ENCODE measurements at places on chromosomes 4 and X.

DNA sequence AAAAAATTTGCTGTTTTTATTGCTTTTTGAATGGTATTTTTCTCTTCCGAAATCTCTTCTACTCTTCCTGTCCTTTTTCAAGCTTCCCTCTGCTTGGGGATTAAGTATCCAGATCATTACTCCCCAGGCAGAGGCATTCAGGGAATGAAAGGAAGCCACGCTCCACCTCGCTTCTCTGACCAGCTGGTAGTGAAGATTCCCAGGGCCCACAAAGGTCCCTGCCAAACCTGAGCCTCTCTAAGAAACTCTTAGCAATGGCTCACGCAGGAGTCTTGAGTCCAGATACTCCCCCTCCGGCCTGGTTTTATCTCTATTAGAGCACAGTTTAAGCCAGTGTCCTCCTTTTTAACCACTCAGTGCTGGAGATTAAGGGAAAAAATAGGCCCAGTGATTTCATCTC is 51.4 kb upstream of the SOD3 start:
- no peak for DNase-seq

GRCh38 chrX:16002185-16002584 is 121.2 kb upstream of the GRPR start:
- DNase-seq = no peak

- DNase-seq = no peak
These were observed 1.8 kb downstream of the NLGN4X start for GRCh38 chrX:6226596-6227452.

DNA sequence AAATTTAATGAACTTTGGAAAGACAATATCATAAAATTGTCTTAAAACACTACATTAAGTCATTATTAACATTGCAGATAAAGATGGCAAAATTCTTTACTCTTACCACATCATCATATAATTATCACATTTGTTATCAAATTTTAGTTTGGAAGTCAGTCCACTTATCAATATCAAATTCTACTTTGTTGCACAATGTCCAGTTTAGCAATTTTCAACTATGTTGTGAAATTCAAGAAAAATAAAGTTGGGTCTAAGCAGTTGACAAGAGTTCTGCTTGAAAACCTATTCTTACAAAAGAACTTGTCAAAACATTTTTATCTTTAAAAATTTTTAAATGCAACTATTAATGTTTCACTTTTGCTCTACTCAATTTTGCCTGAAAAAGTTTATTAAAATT is 44.7 kb upstream of the TET2 start:
- no peak for DNase-seq

- no peak for DNase-seq
These were observed 30.8 kb downstream of the SPINK2 start for GRCh38 chr4:56790691-56791091.

GRCh38 chr4:181685911-181686310 is 557.3 kb upstream of the TENM3 start:
- no peak for DNase-seq

- no peak for DNase-seq
These were observed 94.4 kb upstream of the SCML1 start for GRCh38 chrX:17642891-17643290.

- peak; percentile 76 for DNase-seq
These were observed 21.4 kb upstream of the FAM9B start for GRCh38 chrX:9055354-9055753.

GRCh38 chrX:39008549-39008948 is 207.3 kb downstream of the MID1IP1 start:
- peak; percentile 59 for DNase-seq

DNA sequence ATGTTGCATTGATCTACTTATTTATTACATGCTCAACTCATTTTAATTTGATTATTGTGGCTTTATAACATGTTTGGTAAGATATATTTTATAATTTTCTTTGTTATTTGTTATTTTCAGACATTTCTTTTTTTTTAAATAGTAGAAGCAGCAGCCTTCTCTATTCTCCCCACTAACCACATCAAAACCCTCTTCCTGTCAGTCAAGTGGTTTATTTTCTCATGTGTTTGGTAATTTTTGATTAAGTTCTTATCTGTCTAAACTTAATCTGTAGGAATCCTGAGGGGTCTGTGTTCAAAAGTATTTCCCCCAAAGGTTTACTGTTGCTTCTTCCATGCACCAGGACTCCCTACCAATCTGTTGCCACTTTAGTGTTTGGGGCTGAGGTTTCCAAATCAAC is 131.9 kb downstream of the SCLT1 start:
- DNase-seq = peak; percentile 17

DNA sequence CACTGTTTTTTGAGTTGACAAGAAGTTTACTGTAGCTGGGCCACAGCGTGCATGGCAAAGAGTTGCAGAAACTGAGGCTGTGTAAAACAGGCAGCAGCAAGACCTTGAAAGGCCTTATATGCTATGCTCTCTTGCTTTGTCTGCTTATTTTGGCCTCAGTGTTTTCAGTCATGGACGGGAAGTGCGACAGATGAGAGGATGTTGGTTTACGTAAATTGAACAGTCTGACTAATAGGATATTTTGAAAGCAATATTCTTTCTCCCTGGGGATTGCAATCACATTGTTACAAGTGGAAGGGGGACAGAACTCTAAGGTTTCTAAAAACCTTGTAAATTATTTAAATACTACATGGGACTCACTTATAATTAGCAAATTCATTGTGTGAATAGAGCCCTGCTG is 32.2 kb upstream of the MAGEA10 start:
- DNase-seq = no peak

DNA sequence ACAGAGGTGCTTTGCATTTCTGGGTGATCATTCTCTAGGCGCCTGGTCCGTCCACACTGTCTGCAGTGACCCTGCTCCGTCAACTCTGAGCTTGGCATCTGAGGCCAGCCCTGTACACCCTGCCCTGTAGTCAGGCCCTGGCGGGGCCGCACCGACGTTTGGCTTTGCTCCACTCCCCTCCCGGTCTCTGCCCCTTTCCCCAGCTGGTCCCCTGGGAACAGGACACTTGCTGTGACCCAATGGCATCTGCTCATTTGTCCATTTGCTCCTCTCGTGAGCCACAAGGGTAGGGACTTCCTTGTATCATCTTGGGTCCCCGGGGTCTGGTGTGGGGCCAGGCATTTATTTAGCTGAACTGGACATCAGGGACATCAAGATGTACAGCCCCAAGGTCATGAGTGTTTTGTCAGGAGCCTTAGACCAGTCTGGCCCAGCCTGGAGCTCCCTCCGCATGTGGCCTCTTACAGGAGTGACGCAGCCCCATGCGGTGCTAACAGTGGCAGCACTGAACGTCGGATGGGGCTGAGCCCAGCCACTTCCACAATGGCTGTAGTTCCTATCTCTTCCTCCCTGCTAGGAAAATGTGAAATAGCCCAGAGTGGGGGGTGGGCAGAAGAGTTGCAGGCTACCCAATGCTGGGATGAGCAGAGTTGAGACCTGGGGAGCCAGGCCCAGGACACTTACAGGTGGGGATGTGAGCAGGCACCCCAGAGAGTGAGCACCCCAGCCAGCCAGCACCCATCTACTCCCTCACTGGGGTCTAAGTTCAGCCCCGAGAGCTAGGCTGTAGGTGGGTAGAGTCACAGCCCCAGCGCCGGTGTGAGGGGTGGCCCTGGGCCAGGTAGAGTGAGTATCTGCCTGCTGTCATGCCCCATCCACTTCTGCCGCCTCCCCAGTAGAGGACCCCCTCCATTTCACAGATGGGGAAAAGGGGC is 2.0 kb upstream of the SH3BP2 start:
- peak; percentile 39 for DNase-seq

GRCh38 chrX:40104985-40105834 is 7.5 kb upstream of the BCOR start:
- DNase-seq = peak; percentile 62

DNA sequence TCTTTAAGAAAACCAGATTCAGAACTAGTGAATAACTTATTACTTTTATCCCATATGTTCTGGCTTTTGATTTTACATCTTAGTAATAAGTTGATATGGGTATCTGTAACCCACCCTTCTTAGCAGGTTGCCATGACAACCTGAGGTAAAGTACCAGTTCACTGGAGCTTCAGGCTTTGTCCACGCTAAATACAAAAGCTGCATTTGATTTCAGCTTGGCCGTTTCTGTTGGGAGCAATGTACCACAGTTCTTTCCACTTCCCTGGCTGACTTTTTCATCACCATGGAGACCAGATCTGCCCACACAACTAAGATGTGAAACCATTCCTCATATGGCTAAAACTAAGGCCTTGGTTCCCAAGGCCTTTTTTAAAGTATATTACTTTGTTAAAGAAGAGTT is 26.1 kb downstream of the KLHL34 start:
- DNase-seq = no peak

DNA sequence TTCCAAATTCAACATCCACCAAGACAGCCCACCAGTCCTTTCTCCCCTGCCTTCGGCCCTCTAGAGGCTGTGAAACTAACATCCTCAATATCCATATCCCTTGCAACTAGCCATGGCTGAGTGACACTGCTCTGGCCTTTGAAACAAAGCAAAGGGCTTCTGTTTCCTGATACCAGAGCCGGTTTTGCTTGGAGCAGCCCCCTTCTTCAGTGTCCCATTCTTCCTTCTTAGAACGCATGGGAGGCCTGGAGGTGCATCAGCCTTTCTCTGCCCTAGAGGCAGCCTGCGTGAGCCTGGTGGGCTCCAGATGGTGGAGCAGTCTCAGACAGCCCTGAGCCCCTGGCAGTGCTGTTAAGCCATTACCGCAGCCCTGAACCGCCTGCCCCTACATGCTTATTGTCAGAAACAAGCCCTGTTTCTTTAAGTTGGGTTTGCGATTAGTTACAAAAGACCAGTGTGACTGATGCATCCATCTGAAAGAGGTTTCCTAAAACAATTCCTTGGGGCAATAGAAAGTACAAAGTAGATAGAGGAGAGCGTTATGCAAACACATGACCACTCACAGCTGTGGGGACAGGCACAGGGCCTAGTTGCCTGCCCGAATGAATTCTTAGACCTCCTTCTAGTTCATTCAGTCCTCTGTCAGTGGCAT is 74.1 kb downstream of the EVC start:
- DNase-seq = no peak

GRCh38 chr4:40585201-40585799 is 44.4 kb downstream of the RBM47 start:
- DNase-seq = no peak

- peak; percentile 75 for DNase-seq
These were observed 92.4 kb downstream of the CXCL13 start for GRCh38 chr4:77697860-77698590.

- no peak for DNase-seq
These were observed 31.2 kb downstream of the ZFYVE28 start for GRCh38 chr4:2387218-2387617.

DNA sequence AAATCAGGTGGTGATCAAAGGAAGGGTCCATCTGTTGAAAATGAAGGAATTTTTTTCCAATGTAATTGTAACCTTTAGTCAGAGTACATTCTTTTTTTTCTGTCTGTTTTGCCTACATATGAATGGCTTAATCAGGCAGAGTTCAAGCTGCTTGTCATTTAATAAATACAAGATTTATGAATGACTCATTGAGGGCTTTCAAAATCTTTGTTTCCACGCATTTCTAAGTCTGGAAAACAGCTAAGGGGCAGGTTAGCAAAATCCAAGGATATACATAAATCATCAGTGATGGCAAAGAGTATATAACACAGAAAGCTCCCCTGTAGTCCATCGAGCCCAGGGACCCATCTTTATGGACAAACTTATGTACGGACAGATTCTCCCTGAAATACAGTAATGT is 1.8 kb downstream of the CA5B start:
- no peak for DNase-seq

- no peak for DNase-seq
These were observed 116.4 kb downstream of the RAP1GDS1 start for GRCh38 chr4:98377559-98377958.

GRCh38 chrX:74179499-74179898 is 124.5 kb upstream of the ZCCHC13 start:
- no peak for DNase-seq

DNA sequence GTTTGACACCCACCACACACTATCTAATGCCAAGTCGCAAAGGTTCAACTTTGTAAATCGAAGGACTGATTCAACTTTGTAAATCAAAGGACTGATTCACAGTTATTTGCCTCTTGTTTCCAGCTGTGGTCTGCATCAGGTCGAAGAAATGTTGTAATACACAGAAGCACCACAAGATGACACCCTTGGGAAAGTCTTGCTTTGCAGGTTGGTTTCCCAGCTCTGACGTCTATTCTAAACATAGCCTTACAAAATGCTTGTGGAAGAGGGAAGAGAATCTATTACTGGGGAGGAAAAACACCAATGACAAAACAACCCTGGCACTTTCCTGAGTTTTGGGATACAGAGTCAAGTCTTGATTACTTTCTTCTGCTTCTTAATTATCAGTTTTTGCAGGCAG is 35.3 kb downstream of the SUPT20HL1 start:
- peak; percentile 80 for DNase-seq

DNA sequence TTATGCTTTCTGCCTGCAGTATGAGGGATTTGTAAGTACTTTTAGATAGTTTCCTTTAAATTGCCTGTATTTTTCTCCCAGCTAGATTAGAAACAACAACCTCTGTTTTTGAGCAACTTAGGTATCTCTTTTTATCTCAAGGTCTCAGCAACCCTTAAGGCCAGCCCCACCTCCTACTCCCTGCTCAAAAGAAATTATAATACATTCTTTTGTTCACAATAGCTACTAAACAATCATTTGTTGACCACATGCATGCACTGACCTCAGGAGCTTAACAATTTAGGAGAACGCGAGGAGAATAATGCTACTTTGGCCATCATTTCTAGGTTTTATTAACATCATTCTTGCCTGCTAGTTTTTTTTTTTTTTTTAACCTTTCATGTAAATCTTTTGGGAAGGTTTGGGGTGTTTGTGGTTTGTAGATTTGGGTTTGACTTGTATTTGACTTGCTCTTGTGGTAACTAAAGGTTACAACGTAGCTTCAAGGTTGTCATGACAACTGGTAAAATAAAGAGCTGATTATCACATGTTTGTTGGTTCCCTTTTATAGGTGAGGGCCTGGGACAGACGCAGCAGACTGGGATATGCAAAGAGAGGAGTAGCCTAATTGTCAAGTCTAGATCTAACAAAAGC is 145.4 kb upstream of the PLAC1 start:
- peak; percentile 74 for DNase-seq

DNA sequence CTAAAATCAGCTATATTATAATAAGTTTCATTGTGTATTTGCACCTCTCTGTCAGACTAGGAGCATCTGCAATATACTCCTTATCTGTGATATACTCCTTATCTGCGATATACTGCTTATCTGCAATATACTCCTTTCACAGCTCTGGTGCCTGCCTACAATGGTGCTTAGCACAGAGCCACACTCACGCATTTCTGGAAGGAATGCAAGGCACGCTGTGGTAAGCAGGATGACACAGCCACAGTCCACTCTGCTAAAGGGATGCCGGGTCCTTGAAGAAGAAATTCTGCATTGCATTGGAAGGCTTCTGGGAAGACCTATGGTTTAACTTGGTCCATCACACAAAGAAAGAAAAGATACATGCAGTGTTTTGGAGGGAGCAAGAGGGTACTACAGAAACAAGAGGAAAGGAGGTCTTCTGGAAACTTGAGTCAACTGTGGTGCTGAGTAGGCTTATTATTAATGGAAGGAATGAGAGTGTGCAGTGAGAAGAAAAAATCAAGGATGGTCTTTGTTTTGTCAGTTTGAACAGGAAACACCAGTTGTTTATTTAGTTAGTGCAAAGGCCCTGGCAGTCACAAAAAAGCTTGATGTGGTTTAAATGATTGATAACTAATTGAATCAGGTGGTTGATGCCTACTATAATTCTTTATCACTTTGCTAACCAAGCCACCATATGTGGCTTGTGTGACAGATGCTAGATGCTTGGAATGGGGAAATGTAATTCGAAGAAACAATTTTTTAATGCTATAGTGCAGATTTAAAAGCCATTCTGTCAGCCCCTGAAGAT is 342.3 kb downstream of the GRXCR1 start:
- no peak for DNase-seq

GRCh38 chr4:113452868-113453620 is 308.5 kb downstream of the CAMK2D start:
- DNase-seq = peak; percentile 40

All from hematopoietic multipotent progenitor cell treated with erythropoietin and hydrocortisone succinate and interleukin-3 and kit ligand, for 4 days (in vitro differentiated cells).